Iris pigment epithelial cell (primary cell): ENCODE measurements at places on chromosomes 13 and 19.

DNA sequence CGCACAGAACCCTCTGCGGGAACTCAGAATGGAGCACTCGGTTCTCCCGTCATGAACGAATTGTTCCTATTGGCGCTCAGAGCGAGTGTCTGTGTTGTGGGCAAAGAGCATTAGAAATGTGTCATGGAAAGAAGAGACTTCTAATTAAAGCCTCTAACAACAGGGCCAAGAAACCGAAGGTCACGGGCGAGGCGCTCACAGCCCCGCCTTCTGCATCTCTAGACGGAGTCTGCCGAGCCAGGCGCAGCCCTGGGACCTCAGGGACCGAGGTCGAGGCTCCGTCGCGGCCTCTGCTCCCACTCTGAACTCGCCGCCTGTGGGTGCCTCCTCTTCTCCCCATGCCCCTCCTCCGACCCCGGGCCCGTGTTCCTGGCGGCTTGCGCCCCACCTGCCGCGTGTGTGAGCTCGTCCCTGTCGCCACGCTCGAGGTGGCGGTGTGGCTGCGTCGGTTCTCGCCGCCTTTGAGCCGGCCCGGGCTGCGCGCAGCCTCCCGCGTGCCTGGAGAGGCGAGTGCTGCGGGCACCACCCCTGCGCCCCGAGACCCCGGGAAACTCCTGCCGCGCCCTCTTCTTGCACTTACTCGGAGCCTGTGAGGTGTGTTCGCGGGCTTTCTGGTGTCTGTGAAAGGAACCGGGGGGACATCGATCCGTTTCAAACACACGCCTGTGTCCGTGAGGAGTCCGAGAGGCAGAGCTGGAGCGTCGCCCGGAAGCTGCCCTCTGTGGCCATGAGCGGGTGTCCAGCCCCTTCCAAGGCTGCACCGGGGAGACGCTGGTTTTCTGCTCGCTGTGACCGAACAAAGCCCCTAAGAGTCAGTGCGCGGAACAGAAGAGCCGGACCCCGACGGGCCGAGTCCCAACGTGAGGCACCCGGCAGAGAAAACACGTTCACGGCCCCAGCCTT lies 45.4 kb upstream of the SPACA7 start:
- DNase-seq = no peak

DNA sequence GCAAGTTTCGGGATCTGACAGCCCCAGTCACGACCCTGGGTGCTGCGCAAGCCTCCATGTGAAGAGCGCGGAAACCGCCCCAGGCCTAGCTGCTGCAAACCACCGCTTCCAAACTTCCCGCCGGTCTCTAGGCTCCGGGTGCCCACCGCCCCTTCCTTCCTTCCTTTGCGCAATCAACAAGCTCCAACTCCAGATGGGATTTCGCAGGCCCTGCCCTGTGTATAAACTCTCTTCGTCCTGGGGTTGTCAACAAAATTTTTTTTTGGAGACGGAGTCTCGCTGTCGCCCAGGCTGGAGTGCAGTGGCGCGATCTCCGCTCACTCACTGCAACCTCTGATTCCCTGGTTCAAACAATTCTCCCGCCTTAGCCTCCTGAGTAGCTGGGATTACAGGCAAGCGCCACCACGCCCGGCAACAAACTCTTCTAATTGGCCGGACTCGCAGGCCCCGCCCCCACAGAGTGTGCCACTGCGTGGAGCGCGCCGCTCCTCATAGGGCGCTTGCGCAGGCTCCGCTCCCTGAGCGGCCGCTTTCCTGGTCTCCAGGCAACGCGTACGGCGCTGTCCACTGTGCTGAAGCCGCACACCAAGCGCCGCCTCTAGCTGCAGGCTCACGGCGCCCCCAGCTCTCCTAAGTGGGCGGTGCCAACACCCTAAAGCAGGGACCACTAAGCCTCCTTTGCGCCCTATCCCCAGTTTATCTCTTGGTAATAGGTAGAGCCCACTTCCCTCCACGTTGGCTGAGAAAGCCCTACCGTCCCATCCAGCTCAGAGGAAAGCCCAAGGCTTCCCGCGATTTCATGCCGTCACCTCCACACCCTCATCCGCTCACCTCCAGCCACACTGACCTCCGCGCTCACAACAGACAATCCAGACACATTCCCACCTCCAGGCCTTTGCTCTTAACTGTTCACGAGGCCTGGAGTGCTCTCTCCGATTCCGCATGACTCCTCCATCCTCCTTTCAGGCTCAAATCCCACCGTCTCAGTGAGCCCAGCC lies 5.5 kb upstream of the QTRT1 start:
- DNase-seq = peak; percentile 94

GRCh38 chr13:73440296-73440895 lies 381.6 kb downstream of the KLF5 start:
- DNase-seq = peak; percentile 22

- DNase-seq = peak; percentile 48
Measured at GRCh38 chr13:64248371-64249065, 2832.9 kb upstream of the PCDH20 start.

DNA sequence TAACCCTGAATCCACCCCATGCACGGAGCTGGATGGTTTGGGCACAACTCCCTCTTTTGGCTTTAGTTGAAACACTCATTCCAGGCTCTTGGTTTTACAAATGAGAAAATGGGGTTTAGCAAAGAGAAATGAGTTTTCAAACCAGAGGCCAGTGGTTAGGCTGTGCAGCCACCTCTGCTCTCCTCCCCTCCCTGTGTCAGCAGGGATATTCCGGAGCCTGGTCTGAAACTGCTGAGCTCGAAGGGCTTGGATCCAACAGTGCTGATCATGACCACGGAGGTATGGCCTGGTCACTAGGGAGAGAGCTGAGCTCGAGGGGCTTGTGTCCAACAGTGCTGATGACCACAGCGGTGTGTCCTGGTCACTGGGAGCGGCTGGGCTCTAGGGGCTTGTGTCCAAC lies 41.5 kb downstream of the ZNF787 start:
- no peak for DNase-seq
